ENCODE measurements at places on chromosomes 1 and 21.

DNA sequence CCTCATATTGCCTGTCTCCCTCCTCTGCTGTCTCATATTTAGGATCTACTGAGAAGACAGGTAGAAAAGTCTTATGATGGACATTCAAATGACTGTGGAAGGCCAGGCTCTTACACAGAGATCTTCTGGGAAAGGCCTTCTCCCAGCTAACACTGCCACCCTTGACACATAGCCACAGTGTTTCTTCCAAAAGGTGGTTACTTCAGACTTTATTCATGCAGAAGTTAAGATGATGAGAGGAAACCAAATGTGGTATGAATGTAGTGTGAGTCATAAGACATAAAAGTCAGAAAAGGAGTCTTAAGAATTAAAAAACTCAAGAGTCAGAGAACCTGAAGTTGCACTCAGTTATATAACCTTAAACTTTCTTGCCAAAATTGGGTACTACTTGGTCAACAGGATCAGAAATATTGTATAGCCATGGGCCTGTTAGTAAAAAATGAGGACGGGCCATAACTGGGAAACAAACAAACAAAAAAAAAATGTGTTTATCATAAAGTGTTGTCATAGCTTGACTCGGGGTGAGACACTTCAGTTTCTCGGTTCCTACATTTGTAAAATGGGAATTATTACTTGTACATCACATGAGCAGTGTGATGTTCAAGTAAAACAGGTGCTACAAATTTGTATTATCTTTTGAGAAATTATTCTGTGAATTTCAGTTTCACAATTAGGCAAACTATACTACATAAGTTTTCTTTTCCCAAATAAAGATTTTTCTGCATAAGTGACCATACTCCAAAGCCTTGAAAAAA, 1.2 kb upstream of the DENND1B start:
- ATAC-seq: peak; percentile 40

DNA sequence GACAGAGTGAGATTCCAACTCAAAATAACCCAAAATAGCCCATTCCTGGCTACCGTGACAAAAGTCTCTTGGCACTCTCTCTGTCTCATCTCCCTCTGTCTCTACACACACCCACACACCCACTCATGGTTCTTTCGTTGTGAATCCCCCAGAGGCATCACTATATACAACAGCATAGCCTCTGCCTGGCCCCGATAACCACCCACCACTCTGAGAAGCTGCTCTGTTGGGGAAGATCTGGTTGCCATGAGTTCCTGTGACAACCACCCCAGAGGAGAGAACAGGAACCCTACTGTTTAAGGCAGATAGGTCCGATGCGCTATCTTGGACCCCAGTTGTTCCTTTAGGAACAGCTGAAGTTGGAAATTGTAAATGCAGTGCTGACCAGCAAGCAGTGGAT, 70.4 kb upstream of the LYST start:
- no peak for ATAC-seq

- no peak for ATAC-seq
Observed at GRCh38 chr1:113416496-113416895, 26.2 kb downstream of the MAGI3 start.

DNA sequence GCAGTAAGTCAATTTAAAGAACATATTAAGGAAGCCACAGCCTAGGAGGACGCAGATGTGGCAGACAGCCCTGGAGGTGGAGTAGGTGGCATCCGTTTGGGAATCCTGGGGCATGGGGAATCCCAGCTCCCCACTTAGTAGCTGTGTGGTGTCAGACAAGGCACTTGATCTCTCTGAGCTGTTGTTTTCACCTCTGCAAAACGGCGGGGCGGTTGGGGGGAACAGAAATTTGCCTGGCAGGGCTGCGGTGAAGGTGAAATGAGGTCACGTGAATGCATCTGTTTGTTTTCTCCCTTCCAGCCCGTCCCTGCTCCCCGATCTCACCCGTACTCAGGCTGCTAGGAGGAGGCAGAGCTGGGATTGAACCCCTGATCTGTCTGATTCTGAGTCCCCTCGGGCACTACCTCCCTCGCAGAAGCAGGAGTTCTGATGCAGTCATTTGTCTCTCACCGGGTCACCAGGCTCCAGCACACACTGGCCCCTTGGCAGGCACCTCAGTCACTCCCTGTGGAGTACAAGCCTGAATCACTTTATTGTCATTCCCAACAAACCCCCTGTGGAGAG, 2.2 kb upstream of the LAPTM5 start:
- ATAC-seq: no peak

DNA sequence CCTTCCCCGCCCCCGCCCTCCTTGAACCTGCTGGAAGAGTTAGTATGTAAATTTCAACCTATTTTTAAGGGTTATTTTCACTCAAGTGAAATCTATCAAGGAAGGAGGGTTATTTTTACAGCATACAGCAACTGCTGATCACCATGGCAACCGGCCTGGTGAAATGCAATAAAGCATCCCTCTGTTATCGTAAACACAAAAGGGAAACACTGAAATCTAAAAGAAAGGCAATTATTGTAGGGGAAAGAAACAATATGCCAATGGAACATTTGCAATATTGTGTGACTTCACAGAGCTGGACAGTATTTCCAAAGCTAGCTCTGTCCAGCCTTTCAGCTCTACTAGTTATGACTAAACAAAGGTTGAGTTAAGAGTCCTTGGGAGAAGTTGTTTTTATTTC, 588.3 kb upstream of the PBX1 start:
- no peak for ATAC-seq
